ENCODE measurements at places on chromosomes 6 and 20.

- DNase-seq: no peak
Measured at GRCh38 chr20:7712661-7713060, 227.6 kb downstream of the HAO1 start.

- DNase-seq: no peak
Measured at GRCh38 chr6:113920663-113921267, 50.2 kb downstream of the HDAC2 start.

DNA sequence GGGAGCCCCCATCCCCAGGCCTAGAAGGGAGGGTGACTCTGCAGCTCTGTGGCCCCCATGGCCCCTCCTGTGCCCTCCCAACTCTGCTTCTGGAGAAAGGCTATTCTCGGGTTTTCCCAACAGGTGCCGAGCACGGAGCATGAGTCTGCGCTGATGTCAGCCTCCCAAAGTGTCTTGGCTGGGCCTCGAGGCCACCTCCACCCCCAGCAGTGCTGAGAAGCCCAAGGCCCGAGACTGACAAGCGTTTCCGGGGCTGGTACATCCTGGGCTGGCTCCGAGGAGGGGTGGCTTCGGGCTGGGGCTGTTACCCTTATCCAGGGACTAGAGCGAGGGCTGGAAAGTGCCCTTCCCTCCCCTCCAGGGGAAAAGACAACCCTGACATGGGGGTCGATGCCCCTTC is 60.2 kb upstream of the GATA5 start:
- DNase-seq: no peak

DNA sequence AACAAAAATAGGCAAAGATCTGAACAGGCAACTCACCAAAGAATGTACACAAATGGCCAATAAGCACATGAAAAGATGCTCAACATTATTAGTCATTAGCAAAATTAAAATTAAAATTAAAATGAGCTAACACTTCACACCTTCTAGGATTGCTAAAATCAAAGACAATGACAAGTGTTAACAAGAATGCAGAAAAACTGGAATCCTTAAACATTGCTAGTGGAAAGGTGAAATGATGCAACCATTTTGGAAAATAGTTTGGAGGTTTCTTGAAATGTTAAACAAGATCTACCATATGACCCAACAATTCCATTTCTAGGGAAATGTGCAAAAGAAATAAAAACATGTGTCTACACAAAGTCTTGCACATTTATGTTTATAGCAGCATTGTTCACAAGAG is 75.5 kb upstream of the DST start:
- no peak for DNase-seq

Measured in NCI-H1930 (cell line).